ENCODE measurements at places on chromosomes 2 and 18. TPM values are rescaled to one million over a fixed set of nuclear protein-coding genes. Genes with fewer than 3 reads are reported as not detected.
A peak's percentile ranks its signal among the peaks of the same experiment; 100 is the strongest.

Gene B4GALT6
- 3.2 TPM for polyA plus RNA-seq

Gene GPR55
- polyA plus RNA-seq: not detected

Gene SERPINB7
- polyA plus RNA-seq: not detected

Gene REG1B
- not detected for polyA plus RNA-seq

Gene SMC6
- 4.1 TPM for polyA plus RNA-seq

Gene CAPN14
- not detected for polyA plus RNA-seq

Gene ERICH2
- not detected for polyA plus RNA-seq

Gene TCF23
- not detected for polyA plus RNA-seq

Gene CIB4
- not detected for polyA plus RNA-seq

Gene SERPINB13
- not detected for polyA plus RNA-seq

Gene POTEJ
- polyA plus RNA-seq: not detected

DNA sequence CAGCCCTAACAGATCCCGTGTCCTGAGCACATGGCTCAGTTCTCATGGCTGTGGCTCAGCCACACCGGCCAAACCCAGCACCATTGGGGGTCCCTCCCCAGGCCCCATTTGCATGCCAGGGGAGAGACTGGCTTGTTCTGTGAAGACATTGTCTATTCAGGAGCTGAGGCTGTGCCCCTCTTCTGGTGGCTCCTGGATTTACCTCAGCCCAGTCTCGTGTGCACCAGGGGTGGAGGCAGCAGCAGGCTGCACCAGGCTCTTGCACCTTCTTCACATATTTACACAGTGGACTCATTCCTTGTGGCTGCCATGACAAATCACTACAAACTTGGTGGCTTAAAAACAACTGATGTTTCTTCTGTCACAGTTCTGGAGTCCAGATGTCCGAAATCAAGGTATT, 92.4 kb upstream of the ITGA6 start:
- no peak for DNase-seq

- DNase-seq: no peak
Observed at GRCh38 chr2:211867845-211868451, 670.7 kb downstream of the ERBB4 start.

GRCh38 chr2:220226076-220226475, 598.6 kb downstream of the SLC4A3 start:
- DNase-seq: no peak

- DNase-seq: no peak
Observed at GRCh38 chr2:138274421-138275291, 226.9 kb upstream of the SPOPL start.

GRCh38 chr2:213766465-213766901, 482.2 kb downstream of the SPAG16 start:
- no peak for DNase-seq

- DNase-seq: no peak
Observed at GRCh38 chr2:139020287-139020686, 240.1 kb upstream of the NXPH2 start.

DNA sequence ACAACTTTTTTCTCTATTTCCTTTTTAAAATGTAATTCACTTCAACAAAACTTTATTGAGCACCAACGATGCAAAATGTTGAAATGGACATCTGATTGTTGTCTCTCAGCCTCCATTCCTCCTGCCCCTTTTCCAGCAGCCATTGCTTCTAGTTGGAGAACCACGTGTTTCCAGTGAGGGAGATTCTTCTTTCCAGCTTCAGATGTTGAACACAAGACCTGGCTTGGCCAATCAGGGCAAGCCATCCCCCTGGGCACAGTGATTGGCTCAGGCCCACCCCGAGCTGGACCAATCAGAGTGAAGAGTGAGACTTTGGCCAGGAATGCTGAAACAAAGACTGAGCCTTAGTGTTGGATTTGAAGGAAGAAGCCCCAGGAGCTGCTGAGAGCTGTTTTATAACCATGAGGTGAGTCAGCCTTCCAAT, 59.0 kb downstream of the E2F6 start:
- DNase-seq: no peak

DNA sequence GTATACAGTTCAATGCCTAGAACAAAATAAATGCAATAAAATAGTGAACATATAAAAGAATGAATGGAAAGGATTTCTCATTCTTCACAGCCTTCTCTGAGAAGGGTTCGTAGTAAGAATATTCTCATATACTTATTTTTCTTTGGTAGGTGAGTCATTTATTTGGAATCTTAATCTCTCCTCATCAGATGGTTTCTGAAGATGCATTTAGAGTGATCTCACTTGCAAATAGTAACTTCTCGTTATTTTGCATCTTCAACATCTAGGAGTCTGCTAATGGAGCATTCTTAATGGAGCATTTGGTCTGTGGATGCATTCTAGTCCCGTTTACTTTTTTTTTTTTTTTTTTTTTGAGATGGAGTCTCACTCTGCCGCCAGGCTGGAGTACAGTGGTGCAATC, 3.9 kb downstream of the UBXN4 start:
- DNase-seq: no peak

GRCh38 chr2:201191132-201191875, 8.4 kb downstream of the CASP10 start:
- DNase-seq: peak; percentile 33

DNA sequence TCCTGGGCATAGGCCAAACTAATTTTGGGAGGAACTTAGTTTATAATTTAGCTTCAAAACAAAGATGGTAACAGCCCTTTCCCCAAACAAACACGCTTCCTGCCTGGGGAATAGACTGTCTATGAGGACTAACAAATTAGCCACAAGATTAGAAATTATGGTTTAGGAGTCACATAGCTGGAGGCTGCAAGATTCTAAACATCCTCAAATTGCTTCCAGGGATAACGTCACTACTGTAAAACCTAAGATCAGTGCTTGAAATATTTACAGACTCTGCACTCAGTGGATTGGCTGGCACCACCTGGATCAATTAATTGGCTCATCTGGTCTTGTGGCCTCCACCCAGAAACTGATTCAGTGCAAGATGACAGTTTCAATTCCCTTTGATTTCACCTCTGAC, 118.0 kb upstream of the TACR1 start:
- no peak for DNase-seq
